ENCODE measurements at places on chromosomes 12 and 14.

GRCh38 chr12:56528846-56529245 is 7.2 kb downstream of the RBMS2 start:
- no peak for DNase-seq

DNA sequence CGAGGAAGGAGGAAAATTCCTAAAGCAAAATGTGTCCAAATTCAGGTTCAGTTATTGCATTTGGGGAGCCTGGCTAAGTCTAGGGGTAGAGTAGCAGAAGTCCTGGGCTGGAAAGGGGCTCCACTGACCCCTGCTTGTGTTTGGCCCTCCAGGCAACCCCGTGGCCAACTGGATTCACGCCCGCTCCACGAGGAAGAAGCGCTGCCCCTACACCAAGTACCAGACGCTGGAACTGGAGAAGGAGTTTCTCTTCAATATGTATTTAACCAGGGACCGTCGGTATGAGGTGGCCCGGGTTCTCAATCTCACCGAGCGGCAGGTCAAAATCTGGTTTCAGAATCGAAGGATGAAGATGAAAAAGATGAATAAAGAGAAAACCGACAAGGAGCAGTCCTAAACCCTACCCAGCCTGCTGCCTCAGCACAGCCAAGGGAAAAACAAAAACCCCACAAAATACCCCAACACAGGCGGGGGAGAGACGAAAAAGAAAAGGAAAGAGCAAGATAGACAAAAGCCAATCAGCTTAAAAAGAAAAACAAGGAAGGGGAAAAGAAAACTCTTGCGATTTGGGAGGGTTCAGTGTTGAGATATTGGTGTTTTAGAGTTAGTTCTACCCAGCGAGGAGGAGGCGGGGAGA is 2.4 kb downstream of the HOXC9 start:
- no peak for DNase-seq

GRCh38 chr14:83638748-83639504 is 1891.0 kb upstream of the FLRT2 start:
- DNase-seq: no peak

- DNase-seq: no peak
These were observed 29.6 kb upstream of the NTF3 start for GRCh38 chr12:5402009-5402935.

- DNase-seq: no peak
These were observed 137.8 kb upstream of the GSC start for GRCh38 chr14:94907626-94908261.

DNA sequence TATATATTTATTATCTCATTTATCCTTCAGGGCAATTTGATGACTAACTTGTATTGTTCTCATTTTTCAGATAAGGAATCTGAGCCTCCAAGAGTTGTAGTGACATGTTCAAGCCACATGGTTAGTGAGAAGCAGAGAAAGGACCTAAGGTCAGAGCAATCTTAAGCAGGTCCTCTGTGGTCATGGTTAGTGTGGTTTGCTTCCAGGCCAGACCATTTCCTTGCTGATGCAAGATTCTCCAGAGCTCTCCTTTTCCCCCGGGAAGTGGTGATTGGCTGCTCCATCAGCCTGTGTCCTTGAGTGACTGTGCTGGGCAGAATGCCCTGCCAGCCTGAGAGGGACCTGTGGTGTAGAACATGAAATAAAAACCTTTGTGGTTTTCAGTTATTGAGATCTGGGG is 141.3 kb downstream of the KTN1 start:
- DNase-seq: no peak

DNA sequence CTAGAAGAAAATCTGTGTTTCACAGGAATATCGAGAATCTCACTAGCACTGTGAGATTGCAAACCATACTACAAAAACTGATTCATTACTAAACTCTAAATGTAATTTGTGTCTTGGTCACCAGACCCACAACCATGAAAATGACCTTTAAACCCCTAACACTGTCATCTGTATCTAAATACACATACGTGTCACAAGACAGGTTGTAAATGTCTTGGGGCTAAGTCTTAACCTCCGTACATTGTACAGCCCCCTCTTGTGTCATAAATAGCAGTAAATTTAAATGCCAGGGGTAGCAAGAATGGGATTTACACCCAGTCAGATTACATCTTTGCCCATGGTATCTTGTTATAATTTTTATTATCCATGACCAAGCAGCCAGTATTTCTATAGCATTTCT is 117.3 kb downstream of the GPR135 start:
- no peak for DNase-seq

DNA sequence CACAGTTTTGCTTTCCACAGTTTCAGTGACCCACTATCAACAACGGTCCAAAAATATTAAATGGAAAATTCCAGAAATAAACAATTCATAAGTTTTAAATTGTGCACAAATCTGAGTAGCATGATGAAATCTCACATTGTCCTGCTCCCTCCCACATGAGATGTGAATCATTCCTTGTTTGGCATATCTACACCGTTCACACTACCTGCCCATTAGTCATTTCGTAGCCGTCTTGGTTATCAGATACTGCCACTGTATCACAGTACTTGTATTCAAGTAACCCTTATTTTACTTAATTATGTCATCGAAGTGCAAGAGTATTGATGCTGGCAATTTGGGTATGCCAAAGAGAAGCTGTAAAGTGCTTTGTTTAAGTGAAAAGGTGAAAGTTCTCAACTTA is 145.3 kb downstream of the SLC5A8 start:
- no peak for DNase-seq

DNA sequence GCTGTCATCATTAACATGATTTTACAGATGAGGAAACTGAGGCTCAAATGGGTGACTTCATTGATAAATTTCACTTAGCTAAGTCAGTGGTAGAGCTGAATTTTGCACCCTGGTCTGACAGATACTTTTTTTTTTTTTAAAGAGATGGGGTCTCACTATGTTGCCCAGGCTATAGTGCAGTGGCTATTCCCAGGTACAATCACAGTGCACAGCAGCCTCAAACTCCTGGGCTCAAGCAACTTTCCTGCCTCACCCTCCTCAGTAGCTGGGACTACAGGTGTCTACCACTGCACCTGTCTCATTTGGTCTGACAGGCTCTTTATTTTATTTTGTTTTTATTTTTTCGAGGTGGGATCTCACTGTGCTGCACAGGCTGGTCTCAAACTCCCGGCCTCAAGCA is 24.2 kb upstream of the CORO1C start:
- no peak for DNase-seq

GRCh38 chr14:50099335-50099734 is 17.0 kb downstream of the VCPKMT start:
- DNase-seq: no peak

DNA sequence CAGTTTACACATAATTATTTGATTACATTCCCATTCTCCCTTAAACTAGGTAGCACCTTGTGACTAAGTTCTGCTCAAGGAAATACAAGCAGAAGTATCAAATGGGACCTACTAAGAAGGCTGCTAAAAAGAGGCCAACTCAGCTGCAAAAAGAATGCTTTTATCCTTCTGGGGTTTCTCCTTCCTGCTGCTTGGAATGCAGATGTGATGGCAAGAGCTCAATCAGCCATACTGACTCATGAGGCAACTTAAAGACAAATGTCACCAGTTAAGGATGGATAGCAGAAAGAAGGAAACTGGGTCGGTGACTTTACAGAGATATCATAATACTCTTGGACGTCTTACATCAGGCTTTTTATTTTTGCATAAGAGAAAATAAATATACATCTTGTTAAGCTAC is 38.0 kb upstream of the RAP1B start:
- no peak for DNase-seq

DNA sequence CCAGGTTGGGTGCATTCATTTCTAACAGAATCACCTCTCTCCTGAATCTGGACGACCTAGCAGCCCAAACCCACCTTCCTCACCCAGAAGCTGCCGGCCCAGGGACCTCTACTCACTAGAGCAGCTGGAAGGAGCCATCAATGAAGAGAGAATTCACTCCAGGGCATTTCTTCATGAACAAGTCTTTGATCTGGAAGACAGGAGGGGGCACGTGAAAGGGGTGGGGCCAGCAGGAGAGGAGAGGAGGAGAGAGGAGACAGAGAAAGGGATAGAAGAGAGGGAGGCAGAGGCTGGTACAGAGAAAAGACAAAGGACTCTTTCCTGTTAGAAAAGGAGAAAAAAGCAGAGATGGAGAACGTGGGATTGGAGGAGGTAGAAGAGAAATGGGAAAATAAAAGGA is 39.8 kb downstream of the TRPV4 start:
- DNase-seq: no peak

DNA sequence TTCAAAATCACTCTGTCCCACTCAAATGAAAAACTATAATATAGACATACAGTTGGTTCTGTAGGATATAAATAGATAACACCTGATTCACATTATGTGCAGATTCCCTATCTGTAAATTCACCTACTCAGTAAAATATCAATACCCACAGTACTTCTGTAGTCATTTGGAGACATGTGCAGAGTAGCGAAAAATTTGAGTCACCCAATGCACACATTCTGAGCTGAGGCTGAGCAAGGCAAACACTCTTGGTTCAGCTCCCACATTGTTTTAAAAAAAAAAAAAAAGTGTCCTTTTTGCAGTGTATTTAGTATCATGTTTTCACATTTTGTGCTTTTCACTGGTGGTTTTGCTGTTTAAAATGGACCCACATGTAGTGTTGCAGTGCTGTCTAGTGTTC is 27.3 kb upstream of the BBS10 start:
- peak; percentile 2 for DNase-seq

- DNase-seq: no peak
These were observed 15.7 kb upstream of the MAX start for GRCh38 chr14:65117769-65118745.

GRCh38 chr14:73764406-73765280 is 50.5 kb upstream of the PNMA1 start:
- DNase-seq: no peak

DNA sequence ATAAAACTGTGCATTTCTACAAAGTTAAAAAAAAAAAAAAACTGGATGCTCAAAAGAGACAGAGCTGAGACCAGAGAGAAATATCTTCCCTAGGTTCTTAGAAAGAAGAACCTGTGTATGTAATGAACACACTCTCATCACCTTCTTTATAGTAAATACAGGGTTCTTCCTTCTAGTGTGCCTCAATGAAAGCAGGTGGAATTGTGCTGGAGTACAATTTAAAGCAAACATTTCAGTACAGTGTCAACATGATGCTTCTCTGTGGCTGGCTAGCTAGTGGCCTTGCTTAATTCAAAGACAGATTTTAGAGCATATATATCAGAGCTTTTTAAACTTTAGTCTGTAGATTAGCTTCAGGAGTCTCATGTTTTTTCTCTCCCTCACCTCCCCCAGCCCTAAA is 249.8 kb upstream of the ARHGAP5 start:
- no peak for DNase-seq

DNA sequence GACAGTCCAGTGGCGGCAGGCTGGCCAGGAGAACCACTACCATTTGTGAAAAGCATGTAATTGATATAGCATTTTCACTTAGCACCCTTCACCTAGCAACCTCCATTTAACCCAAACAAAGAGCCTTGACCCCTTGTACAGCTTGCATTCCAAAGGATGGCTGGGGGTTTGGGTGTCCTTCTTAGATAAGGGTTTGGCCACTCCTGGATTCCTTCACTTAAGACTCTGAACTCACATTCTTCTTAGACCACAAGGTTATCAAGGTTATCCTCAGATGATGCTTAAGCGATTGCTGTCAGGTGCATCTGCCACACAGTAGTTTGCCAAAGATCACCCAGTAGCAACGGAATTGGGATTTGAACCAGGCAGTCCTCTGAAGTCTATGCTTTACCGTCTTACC is 102.8 kb downstream of the ZNF664 start:
- no peak for DNase-seq

DNA sequence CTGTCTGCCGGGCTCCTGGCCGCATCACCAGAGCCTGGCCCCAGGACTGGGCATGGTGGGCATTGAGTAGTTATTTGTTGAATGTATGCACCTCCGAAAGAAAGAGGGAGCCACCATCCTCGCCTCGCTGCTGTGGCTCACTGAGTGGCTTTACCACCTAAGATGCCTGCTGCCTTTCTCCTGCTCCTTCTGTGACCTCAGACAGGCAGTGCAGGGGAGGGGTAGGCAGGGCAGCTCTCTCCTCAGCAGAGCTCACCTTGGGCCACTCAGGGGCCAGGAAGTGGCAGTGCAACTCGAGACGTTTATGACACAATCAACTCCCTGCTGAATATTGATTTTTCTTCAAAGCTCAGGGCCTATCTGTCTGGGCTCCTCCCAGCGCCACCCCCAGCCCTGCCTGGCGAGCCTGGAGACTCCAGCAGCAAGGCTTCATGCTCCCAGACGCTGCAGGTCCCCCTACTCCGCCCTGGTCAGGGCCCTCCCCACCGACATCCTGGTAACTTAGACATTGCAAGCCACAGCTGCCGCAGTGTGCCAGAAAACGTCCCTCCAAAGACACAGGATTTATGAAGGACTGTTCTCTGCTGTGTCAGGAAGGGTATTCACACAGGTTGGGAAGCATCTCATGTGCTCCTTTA is 84.3 kb upstream of the DIO3 start:
- DNase-seq: no peak

GRCh38 chr12:98403936-98404335 is 111.5 kb upstream of the TMPO start:
- DNase-seq: no peak

GRCh38 chr12:132243596-132244310 is 85.6 kb downstream of the GALNT9 start:
- DNase-seq: no peak

- peak; percentile 48 for DNase-seq
These were observed at the start of gene TMEM121 for GRCh38 chr14:105525861-105526775. Gene TMEM121, plus strand, starts transcription at chr14:105526583. Its CDS starts 2,252 bp downstream, at chr14:105528835.

GRCh38 chr12:23424685-23425084 is 524.8 kb downstream of the SOX5 start:
- DNase-seq: no peak

GRCh38 chr14:65075628-65076325 is 26.5 kb downstream of the MAX start:
- no peak for DNase-seq

- DNase-seq: peak; percentile 71
These were observed 36.1 kb upstream of the OR5AU1 start for GRCh38 chr14:21191809-21192446.

DNA sequence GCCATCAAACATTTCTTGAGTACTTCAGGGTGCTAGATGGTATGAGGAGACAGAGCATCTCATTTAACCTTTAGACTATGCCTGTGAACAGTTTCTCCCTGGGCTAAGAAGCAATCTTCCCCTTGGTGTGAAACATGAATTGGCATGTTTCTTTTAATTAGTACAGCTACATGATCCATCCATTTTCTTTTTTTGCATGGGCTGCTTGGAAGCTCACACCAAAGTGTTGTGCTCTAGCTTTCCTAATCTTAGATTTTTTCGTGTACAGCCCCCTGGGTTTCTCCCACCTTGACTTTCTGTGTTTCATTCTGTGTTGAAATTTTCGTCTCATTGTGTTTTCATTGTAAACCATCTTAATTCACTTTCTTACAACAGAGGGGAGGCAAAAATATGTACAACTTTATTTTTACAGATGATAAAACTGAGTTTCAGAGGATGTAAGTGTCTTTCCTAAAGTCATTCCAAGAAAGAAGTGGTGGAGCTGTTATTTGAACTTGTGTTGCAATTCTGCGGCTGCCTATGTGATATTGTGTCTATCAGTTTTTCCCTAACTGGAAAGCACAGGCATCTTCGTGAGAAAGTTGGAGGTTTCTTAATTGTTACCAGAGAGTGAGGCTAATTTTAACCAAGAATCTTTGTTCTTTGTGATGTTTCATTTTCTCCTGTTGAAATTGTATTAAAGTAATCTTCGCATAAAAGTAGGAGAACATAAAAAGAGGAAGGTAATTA is 64.5 kb downstream of the DAAM1 start:
- DNase-seq: no peak

- DNase-seq: peak; percentile 64
These were observed 225.2 kb downstream of the FUT8 start for GRCh38 chr14:65637780-65638179.
